ENCODE measurements at places on chromosomes 3 and 15. TPM values are rescaled to one million over a fixed set of nuclear protein-coding genes. Genes with fewer than 3 reads are reported as not detected.

GRCh38 chr15:31325595-31326155, 960 bp upstream of the KLF13 start:
- peak; percentile 76 for DNase-seq

DNA sequence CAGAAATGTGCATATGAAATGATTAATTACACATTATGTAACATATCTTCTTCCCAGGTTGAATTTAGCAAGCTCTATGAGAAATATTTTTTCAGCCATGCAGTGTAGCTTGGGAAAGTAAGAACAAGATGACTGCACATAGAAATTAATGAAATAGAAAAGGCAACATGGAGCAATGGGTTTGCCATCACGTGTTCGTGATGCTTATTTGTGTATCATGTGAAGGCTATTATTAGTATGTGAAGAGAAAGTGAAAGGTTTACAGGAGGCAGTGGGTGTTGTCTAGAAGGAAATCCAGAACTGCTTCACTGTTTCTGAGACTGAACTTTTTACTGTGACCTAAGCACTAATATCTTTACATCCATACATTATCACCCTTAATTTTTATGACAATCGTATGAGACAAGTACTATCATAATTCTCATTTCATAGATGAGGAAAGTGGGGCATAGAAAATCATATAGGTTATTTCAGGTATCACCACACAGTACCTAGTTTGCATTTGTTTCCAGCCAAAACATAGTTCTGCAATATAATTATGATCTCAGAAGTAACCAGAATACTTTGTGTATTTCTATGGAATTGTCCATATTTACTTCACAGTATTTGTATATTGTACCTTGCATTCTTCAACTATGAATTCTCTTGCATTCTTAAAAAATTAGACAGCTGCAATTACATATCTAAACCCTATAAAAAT, 14.9 kb downstream of the SERPINI1 start:
- no peak for DNase-seq

DNA sequence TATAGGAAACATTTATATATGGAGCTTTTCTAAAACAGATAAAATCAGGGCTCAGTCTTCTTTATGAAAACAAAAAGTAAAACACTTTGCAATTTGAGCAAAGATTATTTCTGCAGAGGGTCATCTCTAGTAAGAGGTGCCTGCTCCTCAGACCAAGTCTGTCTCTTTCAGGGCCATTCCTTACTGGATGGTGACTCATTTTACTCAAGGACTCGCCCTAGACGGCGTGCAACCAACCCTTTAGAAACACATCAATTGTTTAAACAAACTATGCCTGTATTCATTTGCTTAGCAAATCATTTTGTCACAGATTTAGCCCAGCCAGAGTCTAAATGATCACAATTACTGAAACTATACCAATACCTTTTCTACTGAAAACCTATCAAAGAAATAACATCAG, 242.8 kb upstream of the ICE2 start:
- no peak for DNase-seq

Gene RBPMS2
- total RNA-seq, result 1.5 TPM

GRCh38 chr15:27796405-27797320, 302.5 kb downstream of the OCA2 start:
- DNase-seq, result no peak

- peak; percentile 59 for DNase-seq
Measured at GRCh38 chr3:192917028-192917403, 640 bp downstream of the MB21D2 start.

Gene SAMMSON
- 0.14 TPM for total RNA-seq

- no peak for DNase-seq
Measured at GRCh38 chr15:49063402-49064280, 17.4 kb upstream of the SECISBP2L start.

Gene ARGFX
- total RNA-seq, result not detected

DNA sequence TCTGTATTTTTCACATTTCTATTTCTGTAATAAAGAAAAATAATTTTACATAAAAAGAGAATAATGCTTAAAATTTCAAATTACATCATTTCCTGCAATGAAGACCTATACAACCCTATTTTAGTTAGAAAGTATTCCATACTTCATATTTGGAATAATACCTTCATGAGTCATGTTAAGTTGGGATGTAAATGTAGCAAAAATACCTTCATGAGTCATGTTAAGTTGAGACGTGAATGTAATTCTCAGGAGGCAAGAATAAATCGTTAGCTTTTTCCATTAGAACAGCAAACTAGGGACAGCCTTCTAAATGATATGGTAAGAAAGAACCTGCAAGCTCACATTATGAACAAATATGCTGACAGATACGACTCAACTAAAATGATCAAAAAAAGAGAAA, 91.9 kb downstream of the NAALADL2 start:
- DNase-seq, result no peak

Gene PRTG
- 0.05 TPM for total RNA-seq

GRCh38 chr3:124770336-124771082, 40.3 kb downstream of the UMPS start:
- DNase-seq, result no peak

DNA sequence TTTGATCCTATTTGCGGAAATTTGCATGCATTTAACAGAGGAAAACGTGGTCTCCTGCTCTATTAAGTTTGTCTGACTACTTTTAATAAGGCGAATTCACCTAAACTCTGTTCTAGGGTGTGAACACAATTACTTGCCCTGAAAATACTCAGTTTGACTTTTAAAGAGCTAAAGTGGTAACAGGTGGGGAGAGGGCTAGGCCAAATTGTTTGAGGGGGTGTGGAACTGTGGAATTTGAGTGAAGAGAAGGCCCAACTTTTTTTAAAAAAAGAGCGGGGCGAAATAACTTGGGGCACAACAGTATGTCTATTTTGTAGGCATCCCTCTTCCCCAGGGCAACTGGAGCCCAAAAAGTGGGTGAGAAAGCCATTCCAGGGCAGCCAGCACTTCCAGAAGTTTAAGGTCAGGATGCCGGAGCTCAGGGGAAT, 580 bp upstream of the FXR1 start:
- DNase-seq, result no peak

GRCh38 chr15:96334017-96334704, 3.7 kb downstream of the NR2F2 start:
- no peak for DNase-seq

DNA sequence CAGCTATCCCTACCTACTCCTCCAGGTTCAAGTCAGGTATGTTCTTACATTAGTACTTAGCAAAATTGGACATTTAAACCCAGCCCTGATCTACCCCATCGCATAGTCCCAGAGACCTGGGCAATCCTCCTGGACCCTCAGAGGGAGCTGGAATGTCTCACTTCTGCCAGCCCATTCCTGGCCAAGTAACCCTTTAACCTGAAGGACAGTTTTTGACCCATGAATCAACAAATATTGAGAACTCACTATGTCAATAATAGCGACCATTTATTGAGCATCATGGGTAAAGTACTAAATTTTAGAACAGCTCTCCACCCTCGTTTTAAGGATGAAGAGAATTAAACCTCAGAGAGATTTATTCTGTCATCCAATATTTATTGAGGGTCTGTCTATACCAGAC, 70.4 kb downstream of the RBPMS2 start:
- DNase-seq, result no peak
